ENCODE measurements at places on chromosomes 4 and X. TPM values are rescaled to one million over a fixed set of nuclear protein-coding genes. Genes with fewer than 3 reads are reported as not detected.

MXD4 gene
- polyA plus RNA-seq: 25.4 TPM

GAGE12H gene
- not detected for polyA plus RNA-seq

GAB1 gene
- polyA plus RNA-seq: not detected

UXT gene
- polyA plus RNA-seq: 310 TPM

DNA sequence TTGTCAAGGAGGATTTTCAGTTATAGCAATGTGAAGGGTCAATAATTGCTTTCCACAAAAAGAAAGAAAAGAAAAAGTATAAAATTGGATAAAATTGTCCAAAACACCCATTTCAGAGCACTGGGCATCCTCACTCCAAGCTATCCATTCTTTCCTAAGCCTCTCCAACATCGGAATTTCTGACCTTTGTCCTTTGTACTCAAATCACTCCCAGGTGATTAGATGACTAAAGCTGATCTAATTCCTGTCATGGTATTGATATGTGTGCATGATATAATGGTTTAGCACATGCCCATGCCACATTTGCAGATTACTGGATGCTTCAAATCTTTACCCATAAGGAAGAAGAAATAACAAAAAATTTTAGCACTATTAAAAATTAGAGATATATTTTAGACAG is 152.3 kb downstream of the CENPC start:
- DNase-seq: no peak

DNA sequence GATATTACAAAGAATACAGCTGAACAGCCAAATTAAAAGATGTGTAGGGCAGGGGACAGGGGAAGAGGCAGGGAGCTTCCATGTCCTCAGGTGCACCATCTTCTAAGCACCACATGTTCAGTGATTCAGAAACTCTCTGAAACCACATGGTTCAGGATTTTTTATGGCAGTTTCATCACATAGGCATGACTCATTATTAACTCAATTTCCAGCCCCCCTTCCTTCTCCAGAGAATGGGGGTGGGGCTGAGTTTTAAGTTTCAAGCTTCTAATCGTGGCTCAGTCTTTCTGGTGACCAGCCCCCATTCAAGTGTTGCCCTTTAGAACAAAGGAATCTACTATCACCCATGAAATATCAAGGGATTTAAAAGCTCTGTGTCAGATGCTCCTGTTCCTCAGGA is 317.8 kb upstream of the GALNT7 start:
- DNase-seq: no peak

DNA sequence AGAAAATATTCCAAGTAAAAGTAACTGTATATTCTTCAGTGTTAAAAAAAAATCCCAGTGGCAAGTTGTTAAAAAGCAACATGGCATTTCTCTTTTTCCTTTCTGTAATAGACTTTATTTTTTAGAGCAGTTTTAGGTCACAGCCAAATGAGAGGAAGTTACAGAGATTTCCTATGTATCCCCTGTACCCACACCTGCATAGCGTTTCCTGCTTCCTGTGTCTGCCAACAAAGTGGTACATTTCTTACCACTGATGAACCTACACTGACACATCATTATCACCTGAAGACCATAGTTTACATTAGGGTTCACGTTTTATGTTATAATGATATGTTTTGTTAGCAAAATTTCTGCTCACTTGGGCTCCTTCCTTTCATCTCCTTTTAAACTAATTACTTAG is 124.7 kb downstream of the GPAT3 start:
- no peak for DNase-seq

- no peak for DNase-seq
Observed at GRCh38 chrX:8453611-8454010, 11.0 kb upstream of the VCX3B start.

DNA sequence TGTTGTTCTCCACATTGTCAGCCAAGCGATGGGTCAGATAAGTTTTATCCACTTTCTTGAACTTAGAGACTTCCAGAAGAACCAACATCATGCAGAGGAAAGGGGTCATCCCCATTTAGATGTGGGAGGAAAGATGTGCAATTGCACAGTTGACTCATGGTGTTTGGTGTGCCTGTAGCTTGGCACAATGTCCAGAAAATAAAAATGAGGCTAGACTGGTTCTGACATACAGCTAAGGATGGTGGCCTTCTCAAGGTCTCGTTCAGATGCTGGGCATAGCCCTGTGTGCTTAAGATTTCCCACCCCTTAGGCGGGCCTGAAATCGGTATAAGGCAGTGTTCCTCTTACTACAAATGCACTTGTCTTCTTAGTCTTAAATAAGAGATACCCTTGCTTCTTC is 101.1 kb downstream of the PCDH7 start:
- no peak for DNase-seq

- no peak for DNase-seq
Observed at GRCh38 chr4:55186123-55186522, 60.7 kb upstream of the KDR start.

Data from naive thymus-derived CD4-positive, alpha-beta T cell (primary cell).